ENCODE measurements at places on chromosomes 3 and 15. TPM values are rescaled to one million over a fixed set of nuclear protein-coding genes. Genes with fewer than 3 reads are reported as not detected.

DNA sequence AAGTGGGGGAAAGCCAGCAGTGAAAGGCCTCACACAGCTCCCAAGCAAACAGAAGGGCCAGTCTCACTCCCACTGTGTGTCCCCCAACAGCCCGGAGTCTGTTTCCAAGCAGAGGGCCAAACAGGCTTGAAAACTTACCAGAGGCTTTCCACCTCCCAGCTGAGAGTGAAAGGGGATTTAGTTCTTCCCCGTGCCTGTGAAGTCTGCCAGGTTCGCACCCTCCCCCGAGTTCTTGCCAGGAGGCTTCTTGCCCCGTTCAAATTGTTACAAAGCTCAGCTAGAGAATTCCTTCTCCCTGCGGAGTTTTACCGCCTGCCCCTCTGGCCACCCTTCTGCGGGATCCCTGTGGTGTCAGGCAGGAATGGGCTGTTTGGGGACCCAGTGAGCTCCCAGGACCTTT is 68.0 kb upstream of the WNT7A start:
- no peak for DNase-seq
- no peak overlapping the region for H3K4me3 ChIP-seq
- H3K36me3 ChIP-seq, result peaks cover 5% of the 10 kb centered on the region
- H3K27ac ChIP-seq, result no peak overlapping the region
- no peaks in the 10 kb centered on the region for H3K27me3 ChIP-seq

- peaks cover 10% of the 10 kb centered on the region for H3K36me3 ChIP-seq
- H3K27ac ChIP-seq, result no peak overlapping the region
- peaks cover 91% of the 10 kb centered on the region for H3K4me1 ChIP-seq
- DNase-seq, result no peak
- no peaks in the 10 kb centered on the region for H3K27me3 ChIP-seq
- H3K4me3 ChIP-seq, result no peak overlapping the region
Measured at GRCh38 chr3:183539811-183540210, 15.7 kb downstream of the KLHL6 start.

GRCh38 chr3:197135212-197135611 is 105.6 kb upstream of the MELTF start:
- no peak overlapping the region for H3K4me3 ChIP-seq
- DNase-seq, result no peak
- no peaks in the 10 kb centered on the region for H3K27me3 ChIP-seq
- peaks cover 5% of the 10 kb centered on the region for H3K4me1 ChIP-seq
- H3K36me3 ChIP-seq, result peaks cover 27% of the 10 kb centered on the region

GRCh38 chr15:20348900-20349773 is 192.5 kb downstream of the GOLGA6L6 start:
- H3K4me3 ChIP-seq, result no peak overlapping the region
- no peaks in the 10 kb centered on the region for H3K27me3 ChIP-seq
- H3K27ac ChIP-seq, result no peak overlapping the region
- no peaks in the 10 kb centered on the region for H3K4me1 ChIP-seq
- no peaks in the 10 kb centered on the region for H3K36me3 ChIP-seq

CCR9 gene
- total RNA-seq, result 0.14 TPM

C3orf85 gene
- not detected for total RNA-seq

- no peaks in the 10 kb centered on the region for H3K27me3 ChIP-seq
- no peak overlapping the region for H3K27ac ChIP-seq
- H3K4me1 ChIP-seq, result no peaks in the 10 kb centered on the region
- DNase-seq, result no peak
Measured at GRCh38 chr3:151404316-151404715, 19.8 kb upstream of the P2RY12 start.

GRCh38 chr3:87575550-87575949 is 299.2 kb upstream of the POU1F1 start:
- H3K4me1 ChIP-seq, result no peaks in the 10 kb centered on the region
- DNase-seq, result no peak
- no peaks in the 10 kb centered on the region for H3K36me3 ChIP-seq
- H3K27ac ChIP-seq, result no peak overlapping the region
- no peak overlapping the region for H3K4me3 ChIP-seq
- no peaks in the 10 kb centered on the region for H3K27me3 ChIP-seq

NANOGP8 gene
- total RNA-seq, result not detected

- DNase-seq, result no peak
- no peak overlapping the region for H3K4me3 ChIP-seq
- H3K4me1 ChIP-seq, result no peaks in the 10 kb centered on the region
- no peaks in the 10 kb centered on the region for H3K27me3 ChIP-seq
- no peak overlapping the region for H3K27ac ChIP-seq
Measured at GRCh38 chr3:148360051-148360450, 337.7 kb upstream of the AGTR1 start.

DNA sequence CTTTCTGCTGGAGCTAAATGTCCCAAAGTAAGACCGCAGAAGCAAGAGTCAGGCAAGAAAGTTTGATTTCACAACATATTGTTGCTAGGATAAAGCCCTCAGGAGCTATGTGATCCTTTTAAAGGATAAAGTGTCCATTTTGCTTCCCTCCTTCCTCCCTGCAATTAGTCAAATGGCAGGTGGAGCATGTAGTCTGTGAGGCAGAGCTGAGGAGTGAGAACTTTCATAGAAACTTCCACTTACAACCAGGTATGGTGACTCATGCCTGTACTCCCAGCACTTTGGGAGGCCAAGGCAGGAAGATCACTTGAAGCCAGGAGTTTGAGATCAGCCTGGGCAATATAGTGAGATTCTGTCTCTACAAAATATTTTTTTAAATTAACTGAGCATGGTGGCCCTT is 25.2 kb upstream of the RHCG start:
- peaks cover 10% of the 10 kb centered on the region for H3K27me3 ChIP-seq
- no peak for DNase-seq
- no peak overlapping the region for H3K27ac ChIP-seq
- no peaks in the 10 kb centered on the region for H3K4me1 ChIP-seq

- H3K27me3 ChIP-seq, result no peaks in the 10 kb centered on the region
- peaks cover 51% of the 10 kb centered on the region for H3K4me1 ChIP-seq
- peak; percentile 84 for DNase-seq
- peak overlapping the region; percentile 93 for H3K27ac ChIP-seq
Measured at GRCh38 chr3:129892857-129893580, 492 bp downstream of the TMCC1 start.

ECE2 gene
- not detected for total RNA-seq

DNA sequence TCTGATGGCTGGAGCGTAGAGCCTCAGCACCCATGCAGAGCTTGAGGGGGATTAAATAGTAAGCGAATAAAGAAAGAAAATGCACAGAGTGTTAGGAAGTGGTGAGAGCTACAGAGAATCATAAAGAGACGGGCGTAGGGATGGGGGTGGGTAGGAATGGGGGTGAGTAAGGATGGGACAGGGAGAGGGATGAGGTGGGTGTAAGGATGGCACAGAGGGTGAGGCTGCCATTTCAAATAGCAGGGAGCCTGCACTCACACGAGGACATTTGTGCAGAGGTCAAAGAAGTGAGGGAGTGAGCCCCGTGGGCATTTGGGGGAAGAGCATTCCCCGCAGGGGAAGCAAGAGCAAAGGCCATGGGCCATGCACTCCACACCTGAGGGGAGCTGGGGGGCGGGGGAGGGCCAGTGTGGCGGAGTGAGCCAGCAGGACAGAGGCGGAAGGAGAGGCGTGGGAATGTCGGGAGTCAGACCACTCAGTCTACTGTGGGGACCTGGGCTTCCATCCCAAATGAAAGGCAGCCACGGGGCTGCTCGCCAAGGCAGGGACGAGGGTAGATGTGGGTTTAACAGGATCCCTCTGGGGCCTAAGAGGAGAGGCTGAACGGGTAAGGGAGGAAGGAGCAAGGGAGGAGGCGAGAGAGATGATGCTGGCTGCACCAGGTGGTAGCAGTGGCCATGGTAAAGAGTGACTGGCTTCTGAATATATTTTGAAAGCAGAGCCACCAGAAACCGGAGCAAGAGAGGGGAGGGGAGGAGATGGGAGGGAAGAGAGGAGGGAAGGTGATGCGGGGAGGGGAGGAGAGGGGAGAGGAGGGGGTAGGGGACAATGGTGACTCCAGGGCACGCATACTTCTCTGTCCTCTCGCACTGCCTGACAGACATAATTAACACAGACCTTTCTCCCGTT is 35.2 kb upstream of the SLC6A6 start:
- H3K4me3 ChIP-seq, result no peak overlapping the region
- no peak for DNase-seq
- no peak overlapping the region for H3K27ac ChIP-seq
- H3K27me3 ChIP-seq, result no peaks in the 10 kb centered on the region
- no peaks in the 10 kb centered on the region for H3K36me3 ChIP-seq
- H3K4me1 ChIP-seq, result no peaks in the 10 kb centered on the region

GRCh38 chr15:67253101-67253500 is 1.4 kb downstream of the AAGAB start:
- peak overlapping the region; percentile 97 for H3K4me3 ChIP-seq
- peaks cover 5% of the 10 kb centered on the region for H3K36me3 ChIP-seq
- H3K27me3 ChIP-seq, result peaks cover 17% of the 10 kb centered on the region
- H3K27ac ChIP-seq, result no peak overlapping the region
- DNase-seq, result no peak

CYP8B1 gene
- not detected for total RNA-seq

GRCh38 chr15:65420975-65421359 is 1.8 kb downstream of the IGDCC4 start:
- peaks cover 85% of the 10 kb centered on the region for H3K27me3 ChIP-seq
- H3K4me3 ChIP-seq, result no peak overlapping the region
- no peak for DNase-seq
- H3K4me1 ChIP-seq, result peaks cover 20% of the 10 kb centered on the region
- no peak overlapping the region for H3K27ac ChIP-seq

TGM4 gene
- total RNA-seq, result not detected

ESYT3 gene
- total RNA-seq, result 0.22 TPM

PRRT3 gene
- total RNA-seq, result 7.9 TPM

GRCh38 chr3:149770246-149770645 is 18.0 kb upstream of the COMMD2 start:
- H3K4me1 ChIP-seq, result no peaks in the 10 kb centered on the region
- H3K27ac ChIP-seq, result no peak overlapping the region
- H3K4me3 ChIP-seq, result no peak overlapping the region
- H3K36me3 ChIP-seq, result no peaks in the 10 kb centered on the region

- H3K36me3 ChIP-seq, result no peaks in the 10 kb centered on the region
- H3K27ac ChIP-seq, result no peak overlapping the region
- no peaks in the 10 kb centered on the region for H3K27me3 ChIP-seq
- no peak overlapping the region for H3K4me3 ChIP-seq
- no peaks in the 10 kb centered on the region for H3K4me1 ChIP-seq
Measured at GRCh38 chr3:89000886-89001285, 106.5 kb upstream of the EPHA3 start.

DNA sequence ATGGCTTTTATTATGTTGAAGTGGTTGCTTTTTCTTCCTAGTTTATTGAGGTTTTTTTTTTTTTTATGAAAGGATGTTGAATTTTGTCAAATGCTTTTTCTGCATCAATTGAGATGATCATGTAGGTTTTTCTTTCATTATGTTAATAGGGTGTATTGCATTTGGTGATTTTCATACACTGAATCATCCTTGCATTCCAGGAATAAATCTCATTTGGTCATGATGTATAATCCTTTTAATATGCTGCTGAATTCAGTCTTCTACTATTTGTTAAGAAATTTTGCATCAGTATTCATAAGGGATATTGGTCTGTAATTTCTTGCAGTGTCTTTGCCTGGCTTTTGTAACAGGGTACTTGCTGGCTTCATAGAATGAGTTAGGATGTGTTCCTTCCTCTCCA is 11.5 kb upstream of the CLRN1 start:
- no peak overlapping the region for H3K4me3 ChIP-seq
- no peak for DNase-seq
- no peaks in the 10 kb centered on the region for H3K36me3 ChIP-seq

- DNase-seq, result no peak
- H3K4me3 ChIP-seq, result no peak overlapping the region
- no peak overlapping the region for H3K27ac ChIP-seq
- no peaks in the 10 kb centered on the region for H3K27me3 ChIP-seq
- no peaks in the 10 kb centered on the region for H3K36me3 ChIP-seq
- no peaks in the 10 kb centered on the region for H3K4me1 ChIP-seq
Measured at GRCh38 chr3:65246561-65246960, 558.8 kb upstream of the ADAMTS9 start.

DNA sequence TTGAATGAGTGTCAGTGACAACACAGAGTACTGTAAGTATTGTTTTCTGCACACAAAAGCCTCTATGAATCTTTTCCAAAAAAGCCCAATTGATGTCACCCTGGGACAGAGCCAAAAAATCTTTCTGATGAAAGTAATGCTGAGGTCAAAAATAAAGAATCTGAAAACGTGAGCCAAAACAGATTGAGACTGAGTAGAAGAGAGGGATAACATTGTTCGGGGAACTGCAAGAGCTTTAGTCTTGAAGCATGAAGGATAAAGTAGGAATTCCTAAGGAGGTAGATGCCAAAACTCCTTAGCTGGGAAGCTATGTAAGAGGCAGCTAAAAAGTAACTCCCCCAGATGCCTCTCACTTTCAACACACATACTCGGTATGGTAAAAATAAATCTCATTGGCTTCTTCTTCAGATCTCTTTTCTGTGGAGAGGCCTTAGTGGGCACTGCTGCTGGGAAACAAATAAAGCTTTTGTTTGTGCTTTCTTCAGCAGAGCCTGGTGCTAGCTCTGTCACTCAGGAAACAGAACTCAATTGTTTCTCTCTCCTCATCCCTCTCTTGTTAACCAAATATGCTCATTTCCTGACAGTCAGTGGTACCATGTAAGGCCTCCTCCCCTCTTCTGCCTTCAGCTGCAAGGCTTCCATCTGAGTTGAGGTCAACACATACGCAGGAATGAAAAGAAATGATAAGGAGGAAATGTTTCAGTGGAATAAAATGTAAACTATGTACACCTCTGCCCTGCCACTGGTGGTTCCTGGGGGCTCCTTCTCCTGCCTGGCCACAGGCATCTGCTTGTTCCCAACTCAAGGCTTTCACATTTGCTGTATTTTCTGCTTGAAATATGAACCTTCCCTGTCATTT is 58.1 kb downstream of the CD200 start:
- no peaks in the 10 kb centered on the region for H3K27me3 ChIP-seq
- no peak for DNase-seq
- peak overlapping the region; percentile 63 for H3K27ac ChIP-seq
- H3K36me3 ChIP-seq, result peaks cover 11% of the 10 kb centered on the region
- H3K4me1 ChIP-seq, result peaks cover 74% of the 10 kb centered on the region
- H3K4me3 ChIP-seq, result peak overlapping the region; percentile 41

DNA sequence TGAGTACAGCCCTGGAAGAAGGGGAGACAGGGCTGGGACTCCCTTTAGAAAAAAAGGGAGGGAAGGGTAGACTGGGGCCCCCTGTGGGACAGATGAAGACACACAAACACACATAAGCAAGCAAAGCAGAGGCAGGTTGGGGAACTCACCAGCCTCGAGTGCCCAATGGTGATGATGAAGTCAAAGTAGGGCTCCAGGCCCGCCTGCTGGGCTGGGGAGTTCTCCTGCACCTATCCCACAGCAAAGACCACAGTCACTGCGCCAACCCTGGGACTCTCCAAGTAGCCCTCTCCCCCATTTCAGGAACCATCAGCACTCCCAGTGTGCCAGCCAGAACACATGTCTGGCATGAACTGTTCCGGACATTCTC is 4.1 kb downstream of the GORASP1 start:
- no peak for DNase-seq
- no peak overlapping the region for H3K27ac ChIP-seq
- peaks cover 28% of the 10 kb centered on the region for H3K4me1 ChIP-seq
- H3K27me3 ChIP-seq, result no peaks in the 10 kb centered on the region
- no peak overlapping the region for H3K4me3 ChIP-seq

CCDC54 gene
- total RNA-seq, result not detected

PPM1L gene
- total RNA-seq, result 6.4 TPM

GRCh38 chr3:73071952-73072351 is 10.5 kb downstream of the EBLN2 start:
- no peaks in the 10 kb centered on the region for H3K27me3 ChIP-seq
- DNase-seq, result no peak
- H3K36me3 ChIP-seq, result peaks cover 3% of the 10 kb centered on the region
